ENCODE measurements at places on chromosomes 5 and 9.

DNA sequence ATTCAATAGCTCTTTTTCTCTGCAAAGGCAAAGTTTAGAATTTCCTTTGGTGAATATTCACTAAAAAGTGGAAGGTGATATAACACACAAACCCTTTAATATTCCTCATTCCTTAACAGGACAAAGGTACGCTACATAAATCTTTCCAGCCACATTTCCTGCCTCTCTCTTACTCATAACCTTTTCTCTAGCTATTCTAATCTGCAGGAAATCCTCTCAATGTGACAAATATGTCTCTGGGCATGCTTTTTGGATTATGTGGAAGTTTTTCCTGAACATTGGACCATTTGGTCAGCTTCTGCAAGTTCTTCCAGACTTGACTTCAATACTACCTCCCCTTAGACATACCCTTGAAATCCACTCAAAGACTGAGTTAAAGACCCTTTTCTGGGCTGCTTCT, 186.3 kb upstream of the TUSC1 start:
- no peak for DNase-seq

DNA sequence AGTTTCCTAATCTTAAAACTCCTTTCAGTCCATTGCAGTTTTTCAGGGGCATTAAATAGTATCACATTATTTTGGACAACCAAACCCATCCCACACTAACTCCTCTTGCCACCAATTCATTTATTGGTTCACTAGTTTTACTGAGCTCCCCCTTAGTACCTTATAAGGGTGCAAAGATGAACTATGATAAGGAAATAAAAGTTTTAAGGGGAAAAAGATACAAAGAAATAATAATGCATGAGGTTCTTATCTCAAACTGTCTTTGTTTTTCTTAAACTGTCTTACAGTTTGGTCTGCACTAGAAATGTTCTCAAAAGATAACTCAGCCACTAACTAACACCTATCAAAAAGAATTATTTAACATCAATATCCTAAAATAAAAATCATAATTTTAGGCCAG, 8.4 kb downstream of the SCAI start:
- DNase-seq = no peak

GRCh38 chr5:83485842-83486241, 14.3 kb downstream of the VCAN start:
- DNase-seq = no peak

DNA sequence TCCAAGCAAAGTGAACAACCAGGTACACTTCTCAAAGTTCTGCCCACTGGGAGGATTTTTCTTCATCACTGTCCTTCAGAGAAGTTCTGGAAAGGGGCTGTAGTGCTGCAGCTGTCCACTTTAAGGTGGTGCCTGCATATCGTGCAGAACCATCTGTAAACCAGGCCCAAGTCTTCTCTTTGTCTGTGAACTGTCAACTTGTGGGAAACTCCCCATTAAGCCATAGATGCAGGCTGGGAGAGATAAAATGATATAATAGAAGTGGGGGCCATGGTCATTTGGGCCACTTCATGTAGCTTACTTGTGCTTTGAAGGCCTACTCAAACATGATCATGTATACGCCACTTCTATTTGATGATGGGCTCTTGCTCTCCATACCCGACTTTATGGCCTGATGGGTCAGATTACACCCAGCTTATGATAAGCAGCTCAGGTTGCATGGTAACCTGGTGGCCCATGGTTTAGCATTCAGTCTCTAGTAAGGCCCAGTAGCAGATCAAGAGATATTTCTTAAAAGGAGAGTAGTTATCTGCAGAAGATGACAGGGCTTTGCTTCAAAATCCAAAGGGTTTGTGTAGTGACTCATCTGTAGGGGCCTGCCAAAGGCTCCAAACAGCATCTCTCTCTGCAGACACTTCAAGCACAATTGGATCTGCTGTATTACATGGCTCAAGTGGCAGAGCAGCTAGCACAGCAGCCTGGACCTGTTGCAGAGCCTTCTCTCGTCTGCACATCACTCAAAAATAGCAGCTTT, 15.7 kb upstream of the BTF3 start:
- no peak for DNase-seq

GRCh38 chr5:141641634-141642267, 5.0 kb downstream of the RELL2 start:
- DNase-seq = no peak

DNA sequence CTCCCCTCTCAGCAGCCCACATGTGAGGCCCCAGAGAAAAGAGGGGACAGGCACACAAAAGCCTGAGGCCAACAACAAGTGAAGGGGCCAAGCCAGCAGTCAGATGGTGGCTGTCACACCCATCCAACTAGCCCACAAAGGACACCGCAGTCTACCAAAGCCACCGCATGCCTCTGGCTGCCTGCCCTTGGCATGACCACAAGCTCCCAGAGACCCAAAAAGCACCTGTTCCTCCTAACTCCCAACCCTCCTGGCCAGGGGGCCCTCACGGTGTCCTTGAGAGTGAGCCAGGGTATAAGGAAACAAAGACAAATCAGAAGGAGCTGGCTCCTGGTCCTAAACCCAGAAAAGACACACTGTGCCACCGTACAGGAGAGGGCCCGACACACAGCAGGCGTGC, 77.8 kb upstream of the LRRTM2 start:
- peak; percentile 83 for DNase-seq

DNA sequence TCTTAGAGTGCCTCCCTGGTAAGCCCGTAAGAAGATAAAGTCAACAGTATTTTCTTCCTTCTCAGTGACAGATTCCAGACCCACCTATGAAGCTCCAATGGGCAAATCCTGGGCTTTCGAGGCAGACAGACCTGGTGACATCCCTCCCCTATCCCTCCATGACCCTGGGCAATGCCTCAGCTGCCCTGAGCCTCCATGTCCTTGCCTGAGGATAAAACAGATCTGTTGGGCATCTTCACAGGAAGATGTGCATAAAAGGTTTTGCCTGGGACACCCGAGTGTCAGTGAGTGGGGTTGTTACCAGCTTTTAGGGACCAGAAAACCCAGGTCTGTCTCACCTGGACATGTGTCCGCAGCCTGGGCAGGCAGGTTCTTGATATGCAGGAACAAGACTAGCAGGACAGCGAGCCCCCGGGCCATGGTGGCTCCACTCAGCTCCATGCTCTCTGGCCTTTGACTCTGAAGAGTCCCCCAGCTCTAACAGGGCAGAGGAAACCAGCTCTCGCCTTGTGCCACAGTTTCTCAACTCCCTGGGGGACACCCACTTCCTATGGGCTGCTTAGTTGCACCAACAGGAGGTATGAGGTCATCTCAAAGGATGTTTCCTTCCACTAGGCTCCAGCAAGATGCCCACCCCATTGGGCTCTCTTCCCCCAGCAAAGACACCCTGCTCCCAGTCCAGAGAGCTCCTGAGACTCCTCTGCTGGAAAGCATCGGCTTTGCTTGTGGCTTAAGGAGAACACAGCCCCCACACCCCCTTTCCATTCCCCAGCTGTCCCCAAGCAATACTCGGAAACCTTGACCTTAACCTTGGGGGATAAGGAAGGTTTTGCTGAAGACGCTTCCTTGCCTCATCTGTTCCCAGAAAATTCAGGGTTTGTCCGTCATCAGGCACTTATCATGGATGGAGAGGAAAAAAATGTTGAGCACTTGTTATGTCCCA, at the start of gene FCN1:
Gene FCN1 (minus strand): TSS at position 482 of the 943 bp plus-strand sequence. CDS start 41 bp downstream, at position 441.
- no peak for DNase-seq

GRCh38 chr5:168531987-168532864, 3.1 kb downstream of the FBLL1 start:
- DNase-seq = peak; percentile 24

DNA sequence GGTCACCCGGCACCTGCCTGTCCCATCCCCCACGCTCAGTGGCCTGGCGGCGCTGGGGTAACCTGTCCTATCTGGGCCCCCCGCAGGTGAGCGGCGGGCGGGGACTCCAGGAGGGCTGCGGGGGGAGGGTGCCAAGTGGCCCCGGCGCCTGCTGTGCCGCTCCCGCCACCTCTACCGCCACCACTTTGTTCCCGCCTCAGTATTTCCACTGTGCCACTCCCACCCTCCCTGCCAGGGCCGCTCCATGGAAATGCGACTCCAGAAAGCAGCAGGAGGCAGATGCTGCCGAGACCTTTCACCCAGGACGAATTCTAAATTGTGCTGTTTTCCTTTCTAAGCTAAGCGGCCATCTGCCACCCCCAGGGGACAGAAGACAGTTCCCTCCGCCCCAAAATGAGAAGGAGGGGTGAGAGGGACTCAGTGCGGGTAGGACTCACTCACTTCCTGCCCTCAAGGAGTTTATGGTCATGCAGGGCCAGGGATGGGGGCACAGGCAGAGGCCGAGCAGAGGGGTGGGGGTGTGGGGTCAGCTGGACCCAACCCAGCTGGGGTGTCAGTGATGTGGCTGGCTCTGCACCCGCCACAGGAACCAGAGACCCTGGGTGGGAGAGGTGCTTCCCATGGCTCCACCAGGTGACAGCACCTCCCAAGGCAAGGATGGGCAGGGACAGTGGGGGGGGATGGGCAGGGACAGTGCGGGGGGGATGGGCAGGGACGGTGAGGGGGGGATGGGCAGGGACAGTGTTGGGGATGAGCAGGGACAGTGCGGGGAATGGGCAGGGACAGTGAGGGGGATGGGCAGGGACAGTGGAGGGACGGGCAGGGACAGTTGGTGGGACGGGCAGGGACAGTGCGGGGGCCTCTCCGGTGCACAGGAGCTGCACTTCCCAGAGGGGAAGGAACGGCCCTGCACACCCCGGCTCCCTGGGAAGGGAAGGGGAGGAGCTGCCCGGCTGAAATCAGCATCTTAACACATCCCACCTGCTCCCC, 17.8 kb downstream of the NOTCH1 start:
- DNase-seq = peak; percentile 90

DNA sequence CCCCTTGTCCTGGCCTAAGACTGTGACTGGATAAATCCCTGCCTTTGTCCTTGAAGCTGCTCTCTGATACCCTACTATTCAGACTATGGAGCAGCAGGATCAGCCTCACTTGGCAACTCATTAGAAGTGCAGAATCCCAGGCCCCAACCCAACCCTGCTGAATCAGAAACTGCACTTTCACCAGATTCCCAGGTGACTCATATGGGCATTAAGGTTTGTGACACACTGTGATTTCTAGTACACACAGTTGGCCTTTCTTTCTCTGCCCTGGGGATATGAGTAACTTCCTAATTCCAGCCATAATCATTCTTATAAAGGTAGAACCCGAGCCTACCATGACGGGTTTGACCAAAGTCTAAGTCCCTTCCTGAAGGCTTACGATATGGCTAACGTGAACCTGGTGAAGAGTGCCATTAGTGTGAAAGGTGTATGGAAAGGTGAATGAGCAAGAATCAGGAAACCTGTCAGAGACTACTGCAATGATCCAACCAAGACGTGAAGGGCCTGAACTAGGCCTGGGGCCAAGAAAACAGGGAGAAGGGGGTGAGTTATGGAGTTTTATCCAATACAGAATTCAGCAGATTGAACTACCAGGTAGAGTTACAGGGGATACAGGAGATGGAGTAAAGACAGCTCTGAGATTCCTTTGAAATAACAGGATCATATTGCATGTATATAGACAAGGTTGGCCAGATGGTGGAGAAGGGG, 533.0 kb downstream of the BNC2 start:
- DNase-seq = no peak

DNA sequence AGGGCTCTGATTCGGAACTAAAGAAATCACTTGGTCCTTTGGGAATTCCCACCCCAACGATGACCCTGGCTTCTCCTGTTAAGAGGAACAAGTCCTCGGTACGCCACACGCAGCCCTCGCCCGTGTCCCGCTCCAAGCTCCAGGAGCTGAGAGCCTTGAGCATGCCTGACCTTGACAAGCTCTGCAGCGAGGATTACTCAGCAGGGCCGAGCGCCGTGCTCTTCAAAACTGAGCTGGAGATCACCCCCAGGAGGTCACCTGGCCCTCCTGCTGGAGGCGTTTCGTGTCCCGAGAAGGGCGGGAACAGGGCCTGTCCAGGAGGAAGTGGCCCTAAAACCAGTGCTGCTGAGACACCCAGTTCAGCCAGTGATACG, 83.4 kb downstream of the GOLPH3 start:
- no peak for DNase-seq

- DNase-seq = no peak
Observed at GRCh38 chr5:112642885-112643284, 94.8 kb upstream of the APC start.

- DNase-seq = no peak
Observed at GRCh38 chr9:80789831-80790230, 899.5 kb downstream of the TLE1 start.

GRCh38 chr5:172322028-172322965, 38.7 kb upstream of the UBTD2 start:
- peak; percentile 72 for DNase-seq

GRCh38 chr5:155884041-155884440, 442.9 kb upstream of the SGCD start:
- no peak for DNase-seq

GRCh38 chr9:136296434-136297015, 7.4 kb downstream of the CCDC187 start:
- no peak for DNase-seq

GRCh38 chr5:64000096-64000495, 37.9 kb upstream of the HTR1A start:
- no peak for DNase-seq

GRCh38 chr5:174531782-174532191, 192.6 kb upstream of the MSX2 start:
- DNase-seq = peak; percentile 15

GRCh38 chr5:9099689-9100088, 446.2 kb downstream of the SEMA5A start:
- DNase-seq = no peak

GRCh38 chr9:91305596-91306295, 56.0 kb downstream of the AUH start:
- DNase-seq = no peak

DNA sequence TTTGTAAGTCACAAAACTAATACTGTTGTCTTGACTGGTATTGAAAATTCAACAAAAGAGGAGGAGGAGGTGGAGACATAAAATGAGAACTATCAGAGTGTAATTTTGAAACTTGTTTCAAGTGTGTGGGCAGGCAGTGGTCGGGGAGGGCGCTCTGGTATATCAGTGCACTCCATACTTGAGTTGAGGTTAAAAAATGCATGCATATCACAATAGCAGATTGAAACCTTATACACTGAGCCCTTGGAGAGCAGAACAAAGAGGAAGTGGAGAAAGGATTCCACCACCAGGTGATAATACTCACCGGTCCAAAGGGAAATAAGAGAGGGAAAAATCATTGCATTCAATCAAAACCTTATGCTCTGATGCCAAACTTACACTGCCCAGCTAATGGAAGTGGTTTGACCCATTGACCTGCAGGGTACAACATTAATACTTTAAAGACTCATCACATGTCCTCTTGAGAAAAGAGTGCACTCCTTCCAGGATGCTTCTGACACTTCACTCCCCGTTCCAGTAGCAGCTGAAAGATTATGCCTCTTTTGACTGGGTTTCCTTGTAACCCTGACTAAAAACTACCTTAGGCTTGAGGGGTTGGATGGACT, 79.5 kb upstream of the FAM169A start:
- DNase-seq = no peak

DNA sequence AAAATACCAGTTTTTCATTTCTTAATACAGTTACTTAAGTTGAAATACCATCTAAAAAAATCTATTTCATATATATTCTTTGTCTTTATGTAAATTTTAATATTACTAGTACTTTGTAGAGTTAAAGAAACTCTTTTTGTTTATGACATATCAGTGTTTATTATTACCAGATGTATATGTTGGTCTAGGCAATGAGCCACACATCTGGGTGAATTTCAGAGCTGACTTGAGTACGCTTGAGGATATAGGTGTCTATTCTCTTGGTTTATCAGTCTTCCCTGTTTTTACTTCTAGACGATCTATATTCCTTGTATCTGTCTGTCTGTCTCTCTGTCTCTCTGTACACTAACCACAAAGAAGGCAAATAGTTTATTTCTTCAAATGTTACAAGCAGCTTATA, 2.9 kb downstream of the SMAD5 start:
- no peak for DNase-seq
